Foreskin keratinocyte (primary cell): ENCODE measurements at places on chromosomes 13 and 19. TPM values are rescaled to one million over a fixed set of nuclear protein-coding genes. Genes with fewer than 3 reads are reported as not detected.

Gene ZIC5
- total RNA-seq = not detected in 2 replicates

Gene SYNE4
- 1.2 TPM in 2 replicates for total RNA-seq

Gene CD70
- 0.81 and 0.85 TPM in 2 replicates for total RNA-seq

Gene USHBP1
- total RNA-seq = not detected in 2 replicates

Gene ICAM4
- total RNA-seq = 0.49 and 0.71 TPM in 2 replicates

Gene EDDM13
- total RNA-seq = 0.88 and 2.5 TPM in 2 replicates

Gene LGALS7B
- total RNA-seq = 407 and 889 TPM in 2 replicates

Gene RAB20
- total RNA-seq = 3.5 and 4.4 TPM in 2 replicates

Gene RAB3A
- total RNA-seq = 0.68 and 0.85 TPM in 2 replicates

Gene GJA3
- total RNA-seq = 0.07 and 0.11 TPM in 2 replicates

Gene DHRS12
- total RNA-seq = 2.2 and 2.6 TPM in 2 replicates

Gene IFNL1
- total RNA-seq = not detected in 2 replicates

Gene TCF3
- 95.1 and 105 TPM in 2 replicates for total RNA-seq

Gene PVR
- 55.8 and 61.8 TPM in 2 replicates for total RNA-seq

Gene KLK14
- not detected in 2 replicates for total RNA-seq

Gene MUC16
- not detected in 2 replicates for total RNA-seq

Gene ELSPBP1
- not detected in 2 replicates for total RNA-seq

Gene TNPO2
- total RNA-seq = 60.4 and 61.2 TPM in 2 replicates

Gene SIGLEC11
- total RNA-seq = not detected in 2 replicates

Gene ZNF132
- 5.6 and 5.8 TPM in 2 replicates for total RNA-seq

Gene ARHGAP45
- total RNA-seq = 4.5 and 5.5 TPM in 2 replicates

Gene SCGB2B2
- total RNA-seq = 0.14 TPM in 1 of 2 replicates, not detected in the other

Gene SGCG
- total RNA-seq = not detected in 2 replicates

Gene PGLYRP2
- not detected in 2 replicates for total RNA-seq

Gene POU2F2
- 34.4 and 37.3 TPM in 2 replicates for total RNA-seq

Gene CD22
- not detected in 2 replicates for total RNA-seq

Gene ZNF534
- 0.04 TPM in 1 of 2 replicates, not detected in the other for total RNA-seq

Gene ZNF667
- 2.9 and 3.4 TPM in 2 replicates for total RNA-seq

Gene ZNF625
- total RNA-seq = 6.6 and 6.7 TPM in 2 replicates

Gene MAG
- total RNA-seq = not detected in 2 replicates

Gene TRIP10
- total RNA-seq = 53.9 and 69.8 TPM in 2 replicates

Gene TTC9B
- not detected in 2 replicates for total RNA-seq

Gene CFD
- total RNA-seq = 1.6 and 1.7 TPM in 2 replicates
